Skeletal muscle cell (primary cell): ENCODE measurements at places on chromosomes 11 and 22.

DNA sequence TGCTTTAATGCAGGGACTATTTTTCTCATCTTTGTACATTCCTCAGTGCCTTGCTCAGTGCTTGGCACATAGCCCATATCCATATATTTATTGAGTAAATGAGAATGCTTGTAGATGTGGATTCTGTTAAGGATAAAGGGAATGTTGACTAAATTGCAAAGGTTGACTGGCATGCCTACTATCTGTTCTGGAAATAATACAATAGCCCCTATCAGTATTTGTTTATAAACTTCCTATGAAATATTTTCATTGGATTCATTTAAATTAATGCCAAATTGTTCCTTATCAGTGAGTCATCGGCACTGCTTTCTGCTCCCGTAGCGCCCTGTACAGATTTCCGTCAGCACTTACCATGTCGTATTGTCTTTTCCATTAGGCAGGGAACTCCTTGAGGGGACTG is 8.0 kb downstream of the RNF121 start:
- DNase-seq: no peak

DNA sequence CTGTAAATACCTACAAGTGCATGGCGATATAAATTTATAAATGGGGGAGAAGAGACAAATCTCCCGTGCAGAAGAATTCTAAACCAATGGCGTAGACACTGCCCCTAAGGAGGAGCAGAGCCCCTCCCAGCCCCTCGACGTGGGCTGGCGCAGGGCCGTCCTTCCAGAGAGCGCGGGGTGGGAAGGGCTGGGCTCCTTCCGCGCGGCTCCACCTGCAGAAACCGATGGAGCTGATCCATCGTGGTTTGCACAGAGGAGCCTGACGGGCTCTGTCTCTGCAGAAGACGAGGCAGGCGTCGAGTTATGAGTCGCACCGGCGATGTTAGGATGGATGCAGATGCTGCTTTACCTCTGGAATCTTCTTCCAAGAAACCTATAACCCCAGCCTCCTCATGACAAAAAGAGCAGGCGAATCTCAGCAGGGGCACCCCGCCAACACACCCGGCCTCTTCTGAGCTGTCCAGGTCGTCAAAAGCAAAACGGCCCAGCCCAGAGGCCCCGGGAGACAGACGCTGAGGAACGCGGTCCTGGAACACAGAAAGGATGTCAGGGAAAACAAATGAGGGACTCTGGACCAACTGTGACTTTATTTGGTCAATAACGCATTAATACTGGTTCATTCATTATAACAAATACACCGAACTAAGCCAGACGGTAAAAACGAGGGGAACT is 11.0 kb upstream of the B4GALNT4 start:
- DNase-seq: no peak

- no peak for DNase-seq
These were observed 18.1 kb downstream of the IZUMO1R start for GRCh38 chr11:94322501-94322900.

- no peak for DNase-seq
These were observed 137.8 kb upstream of the UBASH3B start for GRCh38 chr11:122517403-122518379.

- DNase-seq: no peak
These were observed 371.0 kb downstream of the JRKL start for GRCh38 chr11:96760815-96761214.

DNA sequence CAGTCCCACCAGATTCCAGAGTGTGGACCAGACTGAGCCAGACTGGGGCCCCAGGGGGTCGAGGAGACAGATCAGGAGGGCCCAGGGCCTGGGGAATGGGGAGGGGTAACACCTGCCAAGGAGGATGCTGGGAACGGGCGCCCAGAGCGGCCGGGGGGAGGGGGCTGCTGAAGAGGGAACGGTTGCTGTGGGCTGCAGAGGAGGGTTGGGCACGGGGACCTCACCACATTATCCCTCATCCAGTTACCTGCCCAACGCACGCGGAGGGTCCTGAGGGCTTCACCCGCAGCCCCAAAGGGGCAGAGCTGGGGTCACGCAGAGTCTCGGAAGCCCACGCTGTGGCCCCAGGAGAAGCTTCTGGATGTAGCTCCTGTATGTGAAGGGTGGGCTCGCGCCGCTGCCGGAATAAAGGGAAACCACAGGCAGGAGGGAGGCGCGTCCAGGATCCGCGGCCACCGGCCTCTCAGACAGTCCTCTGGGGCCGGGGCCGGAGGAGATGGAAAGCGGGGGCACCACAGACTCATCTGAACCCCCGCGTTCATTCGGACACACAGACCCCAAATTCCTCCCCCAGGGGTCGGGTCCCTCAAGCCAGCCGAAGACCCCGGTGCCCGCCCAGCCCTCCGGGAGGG is 866 bp upstream of the SELENOO start:
- DNase-seq: no peak

DNA sequence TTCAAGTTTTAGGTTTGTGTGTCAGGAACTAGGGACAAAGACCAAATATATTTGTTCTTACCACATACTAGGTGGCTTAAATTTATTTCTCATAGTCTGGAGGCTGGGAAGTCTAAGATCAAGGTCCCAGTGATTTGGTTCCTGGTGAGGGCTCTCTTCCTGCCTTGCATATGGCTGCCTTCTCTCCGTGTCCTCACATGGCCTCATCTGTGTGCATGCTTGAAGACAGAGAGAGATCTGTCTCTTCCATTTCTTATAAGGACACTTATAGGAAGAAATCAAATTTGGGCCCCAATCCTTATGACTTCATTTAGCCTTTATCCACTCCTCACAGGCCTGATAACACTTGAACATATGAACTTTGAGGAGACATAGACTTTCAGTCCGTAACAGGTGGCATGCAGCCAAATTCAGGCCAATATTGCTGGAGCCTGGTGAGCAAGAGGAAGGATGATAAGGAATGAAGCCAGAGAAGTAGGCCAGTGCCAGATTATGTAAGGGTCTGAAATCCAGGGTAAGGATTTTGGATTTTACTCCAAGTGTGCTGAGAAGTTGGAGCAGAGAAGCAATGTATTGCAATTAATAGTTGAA is 35.1 kb downstream of the TTC17 start:
- DNase-seq: no peak

DNA sequence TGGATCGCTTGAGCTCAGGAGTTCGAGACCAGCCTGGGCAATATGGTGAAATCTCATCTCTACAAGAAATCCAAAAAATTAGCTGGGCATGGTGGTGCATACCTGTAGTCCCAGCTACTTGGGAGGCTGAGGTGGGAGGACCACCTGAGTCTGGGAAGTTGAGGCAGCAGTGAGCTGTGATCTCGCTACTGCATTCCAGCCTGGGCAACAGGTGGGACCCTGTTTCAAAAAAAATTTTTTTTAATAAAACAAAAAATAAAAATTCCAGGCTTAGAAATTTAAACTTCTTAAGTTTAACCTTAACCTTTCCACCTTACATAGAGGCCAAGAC is 21.2 kb downstream of the CLMP start:
- no peak for DNase-seq

DNA sequence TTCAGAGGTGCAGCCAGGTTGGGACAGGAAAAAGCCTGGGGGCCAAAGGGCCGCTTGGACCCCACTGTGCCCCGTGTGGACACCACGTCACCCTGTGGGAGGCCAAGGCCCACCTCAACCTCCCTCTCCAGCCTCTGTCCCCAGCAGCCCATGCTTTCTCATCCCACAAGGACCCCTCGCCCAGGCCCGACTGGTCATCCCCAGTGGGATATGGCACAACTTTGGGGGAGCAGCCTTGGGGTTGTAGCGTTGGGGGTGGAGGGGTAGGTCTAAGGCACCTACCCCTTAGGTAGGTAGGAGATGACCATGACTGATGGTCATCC is 44.0 kb downstream of the IGF2 start:
- no peak for DNase-seq

- DNase-seq: no peak
These were observed 36.2 kb downstream of the MOB2 start for GRCh38 chr11:1450344-1450875.

DNA sequence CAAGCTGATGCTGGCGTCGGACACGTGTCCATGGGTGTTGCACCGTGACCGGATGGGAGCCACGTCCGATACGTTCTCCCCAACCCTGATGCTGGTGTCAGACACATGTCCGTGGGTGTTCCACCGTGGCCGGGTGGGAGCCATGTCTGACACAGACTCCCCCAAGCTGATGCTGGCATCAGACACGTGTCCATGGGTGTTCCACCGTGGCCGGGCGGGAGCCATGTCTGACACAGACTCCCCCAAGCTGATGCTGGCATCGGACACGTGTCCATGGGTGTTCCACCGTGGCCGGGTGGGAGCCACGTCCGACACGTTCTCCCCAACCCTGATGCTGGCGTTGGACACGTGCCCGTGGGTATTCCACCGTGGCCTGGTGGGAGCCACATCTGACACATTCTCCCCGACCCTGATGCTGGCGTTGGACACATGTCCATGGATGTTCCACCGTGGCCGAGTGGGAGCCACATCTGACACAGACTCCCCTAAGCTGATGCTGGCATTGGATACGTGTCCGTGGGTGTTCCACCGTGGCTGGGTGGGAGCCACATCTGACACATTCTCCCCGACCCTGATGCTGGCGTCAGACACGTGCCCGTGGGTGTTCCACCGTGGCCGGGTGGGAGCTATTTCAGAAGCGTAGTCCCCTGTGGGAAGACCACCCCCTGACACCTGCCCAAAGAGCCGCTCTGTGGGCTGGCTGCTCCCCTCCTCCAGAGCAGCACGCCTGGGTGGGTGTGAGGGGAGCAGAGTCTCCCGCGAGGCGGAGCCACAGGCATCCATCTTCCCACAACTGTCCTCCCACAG is 20.0 kb downstream of the SELENOO start:
- DNase-seq: no peak

- no peak for DNase-seq
These were observed 35.4 kb upstream of the PDE2A start for GRCh38 chr11:72709478-72710238.

DNA sequence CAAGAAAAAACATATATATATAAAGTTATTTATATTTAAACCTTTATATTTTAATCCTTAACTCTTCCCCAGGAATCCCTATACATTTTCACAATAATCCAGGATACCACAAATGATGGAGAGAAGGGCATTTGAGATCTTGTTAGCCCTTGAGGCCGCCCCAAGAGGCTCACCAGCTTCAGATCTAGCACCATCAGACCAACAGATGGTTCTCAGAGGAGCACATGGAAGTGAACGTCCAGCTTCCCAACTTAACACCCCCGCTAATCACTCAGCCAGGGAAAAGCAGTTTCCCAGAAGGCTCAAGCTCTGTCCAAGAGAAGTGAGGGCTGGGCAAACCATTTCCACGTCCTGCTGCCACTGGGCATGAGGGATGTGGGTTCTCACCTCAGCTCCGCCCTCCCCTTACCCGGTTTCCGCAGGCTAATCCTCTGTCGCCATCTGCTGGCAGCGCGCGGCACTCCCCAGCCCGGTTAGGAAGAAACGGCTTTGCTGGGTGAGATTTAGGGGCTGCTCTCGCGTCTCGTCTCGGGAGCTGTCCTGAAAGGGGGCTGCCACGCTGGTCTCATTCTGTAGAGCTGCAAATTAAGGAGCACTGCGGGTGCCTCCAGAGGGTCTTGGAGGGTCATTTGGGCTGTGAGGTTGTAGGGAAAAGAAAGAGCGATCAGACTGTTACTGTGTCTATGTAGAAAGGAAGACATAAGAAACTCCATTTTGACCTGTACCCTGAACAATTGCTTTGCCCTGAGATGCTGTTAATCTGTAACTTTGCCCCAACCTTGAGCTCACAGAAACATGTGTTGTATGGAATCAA is 6.8 kb upstream of the FAM111A start:
- DNase-seq: peak; percentile 24

DNA sequence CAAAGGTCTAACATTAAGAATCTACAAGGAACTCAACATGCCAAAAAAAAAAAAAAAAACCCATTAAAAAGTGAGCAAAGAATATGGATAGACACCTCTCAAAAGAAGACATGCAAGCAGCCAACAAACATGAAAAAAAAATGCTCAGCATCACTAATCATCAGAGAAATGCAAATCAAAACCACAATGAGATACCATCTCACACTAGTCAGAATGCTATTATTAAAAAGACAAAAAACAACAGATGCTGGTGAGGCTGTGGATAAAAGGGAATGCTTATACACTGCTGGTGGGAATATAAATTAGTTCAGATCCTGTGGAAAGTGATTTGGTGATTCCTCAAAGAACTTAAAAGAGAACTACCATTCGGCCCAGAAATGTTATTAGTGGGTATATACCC is 257.7 kb upstream of the PLET1 start:
- DNase-seq: no peak

GRCh38 chr11:61780581-61781162 is 11.7 kb downstream of the TMEM258 start:
- no peak for DNase-seq

DNA sequence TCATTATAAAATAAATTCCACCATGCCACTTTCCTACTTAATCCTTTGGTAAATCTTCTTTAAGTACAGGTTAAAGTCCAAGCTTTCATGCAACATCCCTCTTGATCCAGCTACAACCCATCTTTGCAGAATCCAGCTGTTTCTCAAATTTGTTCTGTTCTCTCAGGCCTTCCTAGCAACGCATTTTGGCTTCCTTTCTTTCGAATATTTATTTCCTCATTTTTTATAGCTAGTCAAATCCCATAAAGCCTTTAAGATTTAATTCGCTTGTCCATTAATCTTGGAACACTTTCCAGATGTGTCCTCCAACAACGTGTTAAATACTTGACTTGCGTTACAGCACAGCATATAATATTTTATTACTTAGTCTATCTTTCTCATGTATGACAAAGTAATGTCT is 600.1 kb upstream of the CHORDC1 start:
- DNase-seq: no peak

DNA sequence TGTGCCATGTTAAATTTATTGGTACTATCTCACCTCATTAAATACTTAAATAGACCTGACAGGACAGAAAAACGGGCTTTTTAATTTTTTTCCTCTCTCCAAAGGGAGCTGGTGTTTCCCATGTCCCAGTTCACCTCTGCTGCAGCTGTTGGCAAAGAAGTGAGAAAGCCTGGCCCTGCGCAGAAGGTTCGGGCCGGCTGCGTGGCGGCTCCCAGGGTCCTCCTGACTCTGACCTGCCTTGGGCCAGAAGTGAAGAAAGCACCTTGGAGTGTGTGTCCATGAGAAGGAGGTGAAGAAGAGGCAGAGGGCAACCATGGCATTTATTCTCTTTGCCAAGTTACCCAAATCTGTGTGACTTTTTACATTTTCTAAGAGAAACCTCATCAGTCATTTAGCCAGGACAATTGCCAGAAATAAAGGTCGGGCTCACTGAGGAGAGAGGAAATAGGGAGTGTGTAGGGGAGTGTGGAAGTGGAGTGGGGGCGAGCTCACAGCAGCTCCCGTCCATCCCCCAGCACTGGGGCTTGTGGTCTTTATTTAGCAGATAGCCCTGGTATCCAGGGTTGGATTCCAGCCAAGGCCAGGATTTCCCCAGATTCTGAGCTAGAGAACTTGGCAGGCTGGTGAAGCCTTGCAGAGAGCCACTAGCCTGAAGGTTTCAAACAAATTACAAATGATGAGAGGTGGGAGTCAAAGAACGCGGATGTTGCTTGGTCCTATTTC is 102.4 kb upstream of the CADM1 start:
- DNase-seq: no peak

GRCh38 chr11:40987776-40988435 is 471.5 kb downstream of the LRRC4C start:
- no peak for DNase-seq
